ENCODE measurements at places on chromosomes 6 and 20. TPM values are rescaled to one million over a fixed set of nuclear protein-coding genes. Genes with fewer than 3 reads are reported as not detected.
A peak's percentile ranks its signal among the peaks of the same experiment; 100 is the strongest.

DNA sequence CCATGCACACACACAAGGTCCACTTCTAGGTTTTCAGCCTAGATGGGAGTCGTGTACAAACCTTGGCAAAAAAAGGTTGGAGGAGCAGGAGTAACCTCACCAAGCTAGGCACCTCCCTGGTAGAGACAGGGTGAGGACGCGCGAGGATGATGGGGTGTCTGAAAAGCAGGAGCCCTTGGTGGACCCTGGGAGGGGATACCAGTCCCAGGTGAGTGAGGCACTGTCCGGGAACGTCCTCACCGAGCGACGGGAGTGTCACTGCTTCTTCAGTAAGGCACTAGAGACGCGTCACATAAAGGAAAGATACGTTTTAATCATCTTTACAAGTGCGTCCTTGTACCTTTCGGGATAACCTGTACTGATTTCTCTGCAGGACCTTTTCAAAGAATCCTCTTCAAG is 29.4 kb upstream of the ZBP1 start:
- H3K36me3 ChIP-seq: no peaks in the 10 kb centered on the region
- DNase-seq: no peak
- H3K4me1 ChIP-seq: no peaks in the 10 kb centered on the region
- no peaks in the 10 kb centered on the region for H3K27me3 ChIP-seq
- no peak overlapping the region for H3K4me3 ChIP-seq

DNA sequence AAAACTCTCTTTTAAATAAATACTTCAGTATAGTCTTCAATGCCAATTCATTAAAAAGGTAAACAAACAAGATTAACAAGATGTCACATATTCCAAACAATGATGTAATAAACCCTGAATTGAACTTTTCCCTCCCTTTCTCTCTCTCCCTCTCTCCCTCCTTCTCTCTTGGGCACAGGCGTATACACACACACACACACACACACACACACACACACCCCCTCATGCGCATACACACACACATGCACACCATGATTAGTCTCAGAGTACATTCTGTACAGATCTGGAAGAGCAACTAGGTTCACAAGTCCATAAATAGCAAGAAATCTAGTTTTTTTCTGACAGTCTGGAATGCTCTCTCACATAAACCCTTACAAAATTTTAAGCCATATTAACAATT is 128.3 kb downstream of the DST start:
- H3K4me1 ChIP-seq: no peaks in the 10 kb centered on the region
- H3K4me3 ChIP-seq: no peak overlapping the region
- peak; percentile 24 for DNase-seq

DNA sequence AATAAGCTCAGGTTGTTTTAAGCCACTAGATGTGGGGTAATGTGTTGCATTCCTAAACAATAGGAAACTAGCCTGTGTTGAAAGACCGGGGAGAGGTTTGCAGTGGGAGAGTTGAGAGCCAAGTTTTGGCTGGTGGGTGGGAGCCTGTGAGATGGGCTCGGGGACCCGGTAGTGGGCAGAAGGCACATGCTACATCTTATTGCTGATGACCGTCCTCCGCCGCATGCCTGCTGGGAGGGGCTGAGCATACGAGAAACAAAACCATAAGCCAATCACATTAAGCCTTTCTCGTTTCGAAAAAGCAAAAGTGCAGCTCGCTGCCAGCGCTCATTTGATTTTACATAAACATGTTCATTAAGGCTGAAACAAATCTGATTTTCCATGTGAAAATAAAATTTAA is 57.4 kb upstream of the MPC1 start:
- H3K36me3 ChIP-seq: no peaks in the 10 kb centered on the region
- H3K27ac ChIP-seq: no peak overlapping the region
- no peaks in the 10 kb centered on the region for H3K4me1 ChIP-seq
- no peak for DNase-seq
- H3K27me3 ChIP-seq: no peaks in the 10 kb centered on the region

- DNase-seq: no peak
- no peak overlapping the region for H3K27ac ChIP-seq
Measured at GRCh38 chr20:10510216-10510615, 75.1 kb downstream of the SLX4IP start.

- no peak overlapping the region for H3K4me3 ChIP-seq
- H3K4me1 ChIP-seq: peaks cover 9% of the 10 kb centered on the region
- no peak overlapping the region for H3K27ac ChIP-seq
- DNase-seq: no peak
- H3K27me3 ChIP-seq: no peaks in the 10 kb centered on the region
- H3K36me3 ChIP-seq: no peaks in the 10 kb centered on the region
Measured at GRCh38 chr6:7802662-7803061, 76.8 kb downstream of the BMP6 start.

The EYA4 gene
- not detected for total RNA-seq

DNA sequence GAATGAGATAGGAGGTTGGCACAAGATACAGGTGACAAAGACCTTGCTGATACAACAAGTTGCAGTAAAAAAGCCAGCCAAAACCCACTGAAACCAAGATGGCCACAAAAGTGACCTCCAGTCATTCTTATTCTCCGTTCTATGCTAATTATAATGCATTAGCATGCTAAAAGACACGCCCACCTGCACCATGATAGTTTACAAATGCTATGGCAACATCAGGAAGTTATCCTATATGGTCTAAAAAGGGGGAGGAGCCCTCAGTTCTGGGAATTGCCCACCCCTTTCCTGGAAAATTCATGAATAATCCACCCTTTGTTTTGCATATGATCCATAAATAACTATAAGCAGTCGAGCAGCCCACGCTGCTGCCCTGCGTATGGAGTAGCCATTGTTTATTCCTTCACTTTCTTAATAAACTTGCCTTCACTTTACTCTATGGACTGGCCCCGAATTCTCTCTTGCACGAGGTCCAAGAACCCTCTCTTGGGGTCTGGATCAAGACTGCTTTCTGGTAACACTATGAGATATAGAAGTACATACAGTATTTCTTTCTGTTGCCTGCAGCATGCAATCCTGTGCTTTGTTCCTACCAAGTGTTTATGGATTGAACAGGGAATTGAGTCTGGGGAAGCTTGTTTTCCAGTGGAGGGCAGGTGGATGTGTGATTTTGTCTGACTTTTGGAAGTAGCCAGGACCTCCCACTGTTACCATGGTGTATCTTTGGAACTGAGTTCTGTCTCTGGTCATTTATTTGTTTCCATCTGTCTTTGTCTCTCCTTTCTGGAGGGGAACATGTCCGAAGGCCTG is 72.0 kb upstream of the TGM3 start:
- H3K4me3 ChIP-seq: no peak overlapping the region
- H3K27ac ChIP-seq: no peak overlapping the region
- DNase-seq: no peak
- H3K4me1 ChIP-seq: no peaks in the 10 kb centered on the region

GRCh38 chr20:49999329-49999728 is 16.5 kb downstream of the SNAI1 start:
- H3K4me1 ChIP-seq: no peaks in the 10 kb centered on the region
- H3K27me3 ChIP-seq: no peaks in the 10 kb centered on the region
- H3K27ac ChIP-seq: no peak overlapping the region
- H3K4me3 ChIP-seq: no peak overlapping the region
- DNase-seq: no peak
- no peaks in the 10 kb centered on the region for H3K36me3 ChIP-seq

DNA sequence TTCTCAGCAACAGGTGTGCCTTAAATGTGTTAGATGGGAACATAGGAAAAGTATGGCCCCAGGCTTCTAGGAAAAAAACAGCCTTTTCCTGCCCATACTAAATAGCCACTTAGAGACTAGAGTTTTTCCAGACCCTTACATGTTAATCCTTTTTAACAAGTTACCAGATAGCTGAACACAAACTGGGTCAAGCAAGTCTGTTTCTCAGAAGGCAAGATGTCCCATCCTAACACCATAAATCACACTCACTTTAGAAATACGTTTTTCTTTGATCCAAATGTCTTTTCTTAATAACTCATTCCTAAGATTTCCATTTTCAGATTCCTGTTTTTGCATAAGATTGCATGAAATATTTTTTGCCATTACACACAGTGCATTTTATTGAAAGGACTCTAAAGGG is 241.3 kb downstream of the KCNQ5 start:
- H3K4me3 ChIP-seq: no peak overlapping the region
- H3K4me1 ChIP-seq: peaks cover 28% of the 10 kb centered on the region
- DNase-seq: no peak
- peak overlapping the region; percentile 25 for H3K27ac ChIP-seq
- H3K27me3 ChIP-seq: no peaks in the 10 kb centered on the region
- H3K36me3 ChIP-seq: no peaks in the 10 kb centered on the region

- peak overlapping the region; percentile 99 for H3K4me3 ChIP-seq
- H3K4me1 ChIP-seq: peaks cover 12% of the 10 kb centered on the region
- no peaks in the 10 kb centered on the region for H3K36me3 ChIP-seq
- H3K27ac ChIP-seq: peak overlapping the region; percentile 91
- DNase-seq: peak; percentile 59
Measured at GRCh38 chr6:21596949-21597682, 3.6 kb downstream of the SOX4 start.
